Esophagus squamous epithelium (tissue), 5 donors: ENCODE measurements at places on chromosomes 7 and 10.
A peak's percentile ranks its signal among the peaks of the same experiment; 100 is the strongest.

DNA sequence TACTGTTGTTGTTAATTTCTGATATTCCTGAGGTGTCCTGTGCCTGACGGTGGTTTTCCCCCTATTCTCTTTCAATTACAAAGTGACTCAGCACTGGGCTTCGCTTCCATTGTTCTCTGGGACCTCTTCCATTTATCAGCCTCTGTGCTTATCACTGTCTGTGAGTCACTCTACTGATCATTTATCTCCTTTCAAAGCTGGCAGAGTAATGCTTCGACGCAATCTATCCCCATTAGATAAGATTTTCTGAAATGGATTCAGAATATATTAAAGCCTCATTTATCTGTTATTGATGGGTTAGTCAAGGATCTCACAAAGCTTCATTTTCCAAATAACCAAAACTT is 679.2 kb downstream of the SDK1 start:
- H3K27ac ChIP-seq: no peak overlapping the region
- DNase-seq: no peak

- no peaks in the 10 kb centered on the region for H3K27me3 ChIP-seq
- peak overlapping the region; percentile 36 for H3K27ac ChIP-seq
- H3K36me3 ChIP-seq: no peaks in the 10 kb centered on the region
Measured at GRCh38 chr10:8130973-8131911, 76.8 kb downstream of the GATA3 start.

DNA sequence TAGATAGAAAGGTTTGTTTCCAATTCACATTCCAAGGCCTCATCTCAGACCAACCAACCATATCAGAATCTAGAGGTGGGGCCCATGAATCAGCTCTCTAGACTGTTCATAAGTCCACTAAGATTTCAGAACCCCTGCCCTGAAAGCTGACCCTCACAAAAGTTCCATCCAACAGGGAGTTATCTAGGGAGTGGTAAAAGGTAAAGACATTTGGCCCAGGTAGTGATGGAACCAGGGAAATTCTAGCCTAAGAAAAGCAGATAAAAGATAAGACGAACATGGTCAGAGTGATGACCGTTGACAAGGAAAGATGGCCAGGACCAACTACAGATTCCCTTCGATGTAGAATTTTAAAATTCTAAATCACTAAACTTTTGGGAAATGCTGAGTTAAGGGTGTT is 198.0 kb upstream of the NEBL start:
- no peaks in the 10 kb centered on the region for H3K4me1 ChIP-seq
- DNase-seq: no peak
- no peak overlapping the region for H3K4me3 ChIP-seq
- no peak overlapping the region for H3K27ac ChIP-seq

DNA sequence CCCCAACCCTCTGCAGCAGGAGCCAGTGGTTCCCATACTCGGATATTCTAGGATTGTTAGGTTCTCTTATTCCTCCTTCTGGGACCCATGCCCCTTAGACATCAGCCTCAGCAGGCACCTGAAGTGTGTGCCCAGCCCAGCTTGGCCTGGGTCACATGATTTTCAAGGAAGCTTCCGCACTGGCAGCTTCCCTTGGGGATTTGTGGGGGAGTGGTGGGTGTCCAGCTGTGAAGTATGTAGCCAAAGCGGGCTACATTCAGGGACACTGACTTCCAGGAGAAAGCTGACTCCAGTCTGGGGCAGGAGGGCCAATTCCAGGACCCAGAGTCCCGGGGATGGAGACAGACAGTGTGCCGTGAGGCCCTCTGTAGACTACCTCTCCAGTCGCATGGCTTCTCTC is 1.3 kb downstream of the LDB1 start:
- no peak for DNase-seq
- H3K27ac ChIP-seq: peak overlapping the region; percentile 100
- H3K4me3 ChIP-seq: peak overlapping the region; percentile 69
- H3K4me1 ChIP-seq: peaks cover 46% of the 10 kb centered on the region

GRCh38 chr7:29156907-29157452 is 10.6 kb upstream of the CPVL start:
- no peaks in the 10 kb centered on the region for H3K4me1 ChIP-seq
- no peak overlapping the region for H3K4me3 ChIP-seq
- no peak for DNase-seq
- no peaks in the 10 kb centered on the region for H3K27me3 ChIP-seq

- H3K4me3 ChIP-seq: no peak overlapping the region
- H3K36me3 ChIP-seq: no peaks in the 10 kb centered on the region
- no peaks in the 10 kb centered on the region for H3K27me3 ChIP-seq
Measured at GRCh38 chr10:48659790-48660189, 24.9 kb upstream of the WDFY4 start.

DNA sequence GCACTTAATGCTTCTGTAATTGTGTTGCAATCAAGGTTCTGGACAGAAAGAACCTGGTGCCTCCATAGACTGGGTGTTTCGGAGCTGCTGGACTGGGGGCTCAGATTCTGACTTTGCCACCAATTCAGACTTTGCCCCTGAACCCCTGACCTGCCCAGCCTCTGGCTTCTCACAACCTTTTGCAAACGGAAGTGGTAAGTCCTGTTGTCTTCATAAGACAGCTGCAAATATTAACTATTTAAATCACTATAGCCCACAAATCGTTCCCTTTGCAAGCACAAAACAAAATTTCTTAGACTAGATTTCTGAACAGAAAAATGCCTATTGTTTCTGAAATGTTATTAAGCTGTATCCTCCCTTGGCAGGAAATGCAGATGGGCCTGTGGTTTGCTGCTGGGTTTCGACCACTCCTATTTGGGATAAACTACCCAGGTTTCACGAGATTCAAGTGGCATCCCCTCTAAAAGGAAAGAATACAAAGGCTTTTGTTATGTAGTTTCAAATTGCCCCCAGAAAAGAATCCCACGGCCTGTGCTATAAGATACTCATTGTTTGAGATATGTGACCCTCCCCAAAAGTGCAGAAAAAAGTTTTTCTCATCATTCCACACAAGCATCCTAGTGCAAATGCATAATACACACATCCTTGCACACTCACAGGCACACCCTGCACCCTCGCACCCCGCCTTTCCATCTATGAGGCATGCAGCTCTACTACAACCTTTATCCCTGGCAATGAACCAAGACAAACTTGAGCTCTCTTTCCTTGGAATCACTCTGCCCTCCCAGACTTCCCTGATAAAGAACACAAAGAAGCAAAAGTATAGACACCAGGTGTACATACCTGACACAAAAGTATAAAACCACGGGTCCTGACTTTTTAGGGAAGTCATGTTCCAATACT is 209.1 kb downstream of the PRPF18 start:
- no peaks in the 10 kb centered on the region for H3K36me3 ChIP-seq
- DNase-seq: no peak
- H3K4me3 ChIP-seq: no peak overlapping the region
- H3K27ac ChIP-seq: no peak overlapping the region
- H3K4me1 ChIP-seq: no peaks in the 10 kb centered on the region

GRCh38 chr7:68900096-68900495 is 698.2 kb upstream of the AUTS2 start:
- no peaks in the 10 kb centered on the region for H3K36me3 ChIP-seq
- no peaks in the 10 kb centered on the region for H3K4me1 ChIP-seq
- H3K27me3 ChIP-seq: no peaks in the 10 kb centered on the region
- H3K4me3 ChIP-seq: no peak overlapping the region

DNA sequence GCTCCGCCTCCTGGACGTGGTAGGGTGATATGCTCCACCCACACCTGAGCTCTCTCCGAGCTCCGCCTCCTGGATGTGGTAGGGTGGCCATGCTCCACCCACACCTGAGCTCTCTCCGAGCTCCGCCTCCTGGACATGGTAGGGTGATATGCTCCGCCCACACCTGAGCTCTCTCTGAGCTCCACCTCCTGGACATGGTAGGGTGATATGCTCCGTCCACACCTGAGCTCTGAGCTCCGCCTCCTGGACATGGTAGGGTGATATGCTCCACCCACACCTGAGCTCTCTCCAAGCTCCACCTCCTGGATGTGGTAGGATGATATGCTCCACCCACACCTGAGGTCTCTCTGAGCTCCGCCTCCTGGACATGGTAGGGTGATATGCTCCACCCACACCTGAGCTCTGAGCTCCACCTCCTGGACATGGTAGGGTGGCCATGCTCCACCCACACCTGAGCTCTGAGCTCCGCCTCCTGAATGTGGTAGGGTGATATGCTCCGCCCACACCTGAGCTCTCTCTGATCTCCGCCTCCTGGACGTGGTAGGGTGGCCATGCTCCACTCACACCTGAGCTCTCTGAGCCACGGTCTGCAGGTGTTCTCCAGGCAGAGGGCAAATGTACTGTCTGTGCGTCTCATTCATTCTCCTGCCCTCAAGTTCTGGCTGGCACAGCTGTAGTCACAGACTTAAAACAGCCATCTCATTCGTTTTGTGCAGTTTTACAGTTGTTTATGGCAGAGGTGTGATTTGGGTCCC is 252.4 kb downstream of the DIP2C start:
- H3K4me3 ChIP-seq: no peak overlapping the region
- peaks cover 25% of the 10 kb centered on the region for H3K36me3 ChIP-seq
- H3K27ac ChIP-seq: no peak overlapping the region

DNA sequence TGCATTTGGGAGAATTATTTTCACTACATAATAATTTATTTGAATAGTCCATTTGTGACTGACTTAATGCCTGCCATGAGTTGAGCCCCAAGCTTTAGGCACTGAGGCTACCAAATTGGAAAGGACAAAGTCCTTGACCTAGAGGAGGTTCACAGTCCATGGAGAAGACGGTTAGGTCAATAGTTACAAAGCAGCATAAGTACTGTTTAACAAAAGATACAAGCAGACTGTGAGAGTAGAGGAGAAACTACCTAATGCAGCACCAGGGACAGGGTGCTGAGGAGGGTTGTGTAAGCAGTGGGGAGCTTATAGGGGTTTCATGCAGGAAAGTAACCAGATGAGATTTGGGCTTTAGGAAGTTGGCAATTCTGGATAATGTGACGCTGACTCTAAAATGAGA is 139.2 kb downstream of the LCOR start:
- no peaks in the 10 kb centered on the region for H3K27me3 ChIP-seq
- no peaks in the 10 kb centered on the region for H3K4me1 ChIP-seq
- no peak overlapping the region for H3K27ac ChIP-seq
- H3K4me3 ChIP-seq: no peak overlapping the region

DNA sequence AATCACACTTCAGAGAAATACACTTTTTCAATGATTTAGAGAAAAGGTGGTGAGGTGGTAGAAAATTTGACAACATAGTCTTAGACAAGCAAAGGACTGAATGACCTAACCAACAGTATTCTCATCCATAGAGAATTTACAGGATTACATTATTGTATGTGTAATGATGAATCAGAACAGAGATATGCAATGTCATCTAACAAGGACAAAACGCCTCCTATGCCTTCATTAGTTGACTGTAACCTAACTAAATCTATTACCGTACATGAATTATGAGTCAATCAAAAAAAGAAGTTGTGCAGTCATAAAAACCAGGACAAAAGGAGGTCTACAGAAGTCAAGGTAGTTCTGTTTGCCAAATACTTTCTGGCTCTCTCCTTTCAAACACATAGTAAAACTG is 66.5 kb downstream of the RAB11FIP2 start:
- DNase-seq: no peak
- H3K36me3 ChIP-seq: no peaks in the 10 kb centered on the region

GRCh38 chr10:88111294-88111693 is 247.9 kb downstream of the PTEN start:
- H3K4me1 ChIP-seq: no peaks in the 10 kb centered on the region
- no peak overlapping the region for H3K27ac ChIP-seq
- H3K36me3 ChIP-seq: no peaks in the 10 kb centered on the region
- no peak overlapping the region for H3K4me3 ChIP-seq

- peaks cover 11% of the 10 kb centered on the region for H3K4me1 ChIP-seq
- H3K36me3 ChIP-seq: no peaks in the 10 kb centered on the region
- DNase-seq: no peak
- H3K27ac ChIP-seq: no peak overlapping the region
- H3K27me3 ChIP-seq: no peaks in the 10 kb centered on the region
- no peak overlapping the region for H3K4me3 ChIP-seq
Measured at GRCh38 chr10:89241026-89241425, 10.5 kb downstream of the LIPA start.

DNA sequence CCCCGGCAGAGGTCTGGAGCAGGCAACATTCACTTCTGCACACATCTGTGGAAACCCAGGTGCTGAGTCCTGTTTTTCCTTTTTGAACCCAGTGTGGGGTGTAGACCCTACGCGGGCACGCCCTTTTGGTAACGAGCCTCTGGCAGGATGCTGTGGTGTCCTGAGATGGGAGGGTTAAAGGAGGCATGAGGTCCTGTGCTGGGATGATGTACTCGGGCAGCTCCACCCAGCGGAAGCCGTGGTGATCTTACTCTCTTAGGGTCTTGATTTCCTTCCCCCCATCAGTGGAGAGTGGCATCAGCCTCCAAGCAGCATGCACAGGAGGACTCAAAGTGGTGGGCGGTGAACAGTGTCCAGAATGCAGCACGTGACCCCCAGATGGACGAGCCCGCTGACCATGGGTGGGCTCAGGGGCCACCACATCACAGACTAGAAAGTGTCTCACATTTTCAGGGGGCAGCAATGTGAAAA is 148.6 kb downstream of the DNAJB6 start:
- no peak overlapping the region for H3K4me3 ChIP-seq
- H3K4me1 ChIP-seq: peaks cover 5% of the 10 kb centered on the region
- no peak overlapping the region for H3K27ac ChIP-seq
- no peaks in the 10 kb centered on the region for H3K36me3 ChIP-seq
- DNase-seq: no peak
- no peaks in the 10 kb centered on the region for H3K27me3 ChIP-seq

- H3K27ac ChIP-seq: no peak overlapping the region
- H3K27me3 ChIP-seq: no peaks in the 10 kb centered on the region
- no peaks in the 10 kb centered on the region for H3K36me3 ChIP-seq
- H3K4me1 ChIP-seq: no peaks in the 10 kb centered on the region
Measured at GRCh38 chr7:36360244-36360643, 29.4 kb upstream of the ANLN start.

DNA sequence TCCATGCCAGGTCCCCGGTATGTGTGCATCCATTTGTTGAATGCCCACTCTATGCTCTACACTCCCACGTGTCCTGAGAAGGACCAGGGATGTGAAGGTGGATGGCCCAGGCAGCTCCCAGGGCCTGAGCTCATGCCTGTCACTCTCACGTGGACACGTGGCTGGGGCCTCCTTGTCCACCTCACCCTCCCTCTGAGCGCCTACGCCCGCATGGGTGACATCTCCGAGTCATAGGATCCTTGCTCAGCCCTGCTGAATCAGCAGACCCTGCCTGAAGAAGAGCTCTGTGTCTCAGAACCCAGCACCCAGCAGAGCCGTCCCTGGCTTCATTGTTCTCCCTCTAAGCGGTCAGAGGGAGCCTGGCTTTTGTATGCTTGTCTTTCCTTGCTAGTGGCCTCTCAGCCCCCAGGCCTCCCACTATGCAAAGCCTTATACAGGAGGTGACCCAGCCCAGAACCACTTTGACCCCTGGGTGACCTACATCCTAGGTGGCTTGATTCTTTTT is 107.9 kb upstream of the PPIF start:
- H3K27me3 ChIP-seq: no peaks in the 10 kb centered on the region
- peak overlapping the region; percentile 72 for H3K27ac ChIP-seq
- no peak for DNase-seq
- H3K4me3 ChIP-seq: no peak overlapping the region
- H3K36me3 ChIP-seq: no peaks in the 10 kb centered on the region
